ENCODE measurements at places on chromosomes 13 and 19.

DNA sequence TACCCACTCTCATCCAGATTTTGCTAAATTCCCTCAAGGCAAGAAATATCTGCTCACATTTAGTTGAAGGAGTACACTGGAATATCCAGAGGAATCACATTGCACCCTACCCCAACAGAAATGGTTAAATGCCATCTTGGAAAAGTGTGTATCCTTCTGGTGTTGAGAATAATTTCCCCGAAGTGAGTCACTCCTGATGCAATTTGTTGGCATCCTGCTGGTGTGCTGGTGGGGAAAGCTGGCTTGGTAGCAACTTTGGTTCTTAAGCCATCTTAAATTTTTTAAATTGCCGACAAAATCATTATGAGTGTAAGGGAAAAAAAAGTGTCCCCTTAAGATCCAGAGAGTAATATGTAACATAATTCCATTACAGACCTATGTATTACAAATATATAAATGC is 337.3 kb upstream of the DACH1 start:
- DNase-seq = peak; percentile 78

GRCh38 chr13:41254902-41255301 is 8.5 kb downstream of the MTRF1 start:
- DNase-seq = no peak

DNA sequence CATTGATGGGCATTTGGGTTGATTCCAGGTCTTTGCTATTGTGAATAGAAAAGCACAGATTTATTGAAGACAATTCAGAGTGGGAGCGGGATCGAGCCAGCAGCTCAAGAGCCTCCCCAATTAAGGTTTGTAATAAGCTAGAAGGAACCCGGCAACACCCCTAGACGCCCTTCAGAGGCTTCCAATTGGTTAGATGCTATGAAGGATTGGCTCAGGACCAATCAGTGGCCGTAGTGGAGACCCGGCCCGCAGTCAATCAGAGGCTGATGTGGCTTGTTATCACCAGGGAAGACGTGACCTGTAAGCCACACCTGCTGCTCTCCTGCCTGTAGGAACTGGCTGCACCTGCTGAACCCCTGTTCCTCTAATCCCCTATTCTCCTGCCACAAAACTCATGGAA is 14.6 kb downstream of the SIGLEC11 start:
- no peak for DNase-seq

GRCh38 chr13:32105653-32106313 is 74.2 kb downstream of the FRY start:
- DNase-seq = no peak

- DNase-seq = no peak
These were observed 4.9 kb upstream of the PTBP1 start for GRCh38 chr19:792306-792885.
